ENCODE measurements at places on chromosomes 16 and 17. TPM values are rescaled to one million over a fixed set of nuclear protein-coding genes. Genes with fewer than 3 reads are reported as not detected.

Gene SDK2
- 0.89 TPM for total RNA-seq

Gene ALDH3A1
- not detected for total RNA-seq

Gene VPS4A
- 22.0 TPM for total RNA-seq

Gene CLEC18B
- 3.9 TPM for total RNA-seq

Gene PDE6G
- not detected for total RNA-seq

Gene UBALD2
- total RNA-seq = 2.1 TPM

Gene HBA2
- not detected for total RNA-seq

Gene AATK
- 0.23 TPM for total RNA-seq

Gene CCL7
- 4.8 TPM for total RNA-seq

Gene FAM20A
- 0.14 TPM for total RNA-seq

Gene TPSB2
- total RNA-seq = not detected

Gene SYNGR3
- total RNA-seq = 3.6 TPM

Gene SMARCD2
- 65.2 TPM for total RNA-seq

Gene TCF25
- 165 TPM for total RNA-seq

Gene CHST4
- total RNA-seq = not detected

Gene VAT1L
- 43.1 TPM for total RNA-seq

Gene MIF4GD
- 5.6 TPM for total RNA-seq

Gene KRT24
- total RNA-seq = not detected

Data from smooth muscle cell of the umbilical artery (primary cell).